ENCODE measurements at places on chromosomes 6 and 20. TPM values are rescaled to one million over a fixed set of nuclear protein-coding genes. Genes with fewer than 3 reads are reported as not detected.

Gene ENPP4
- 0.34 TPM for total RNA-seq

Gene SLC22A16
- total RNA-seq: not detected

Gene GNMT
- total RNA-seq: 1.8 TPM

Gene MTCH1
- total RNA-seq: 219 TPM

Gene MUCL3
- total RNA-seq: not detected

Gene HCRTR2
- not detected for total RNA-seq

Gene FAM184A
- 0.97 TPM for total RNA-seq

Gene EFHC1
- total RNA-seq: 16.9 TPM

Gene CST7
- total RNA-seq: not detected

Gene ZNF334
- 4.4 TPM for total RNA-seq
